ENCODE measurements at places on chromosomes 11 and 22. TPM values are rescaled to one million over a fixed set of nuclear protein-coding genes. Genes with fewer than 3 reads are reported as not detected.

- no peaks in the 10 kb centered on the region for H3K4me1 ChIP-seq
- DNase-seq: no peak
- no peak overlapping the region for H3K4me3 ChIP-seq
- H3K36me3 ChIP-seq: no peaks in the 10 kb centered on the region
Observed at GRCh38 chr11:105524286-105524685, 85.6 kb upstream of the GRIA4 start.

Gene GRM5
- total RNA-seq: not detected

Gene NLRP14
- total RNA-seq: not detected

Gene ZNF202
- 8.3 TPM for total RNA-seq

- no peak overlapping the region for H3K27ac ChIP-seq
- H3K36me3 ChIP-seq: no peaks in the 10 kb centered on the region
- H3K4me3 ChIP-seq: no peak overlapping the region
- no peaks in the 10 kb centered on the region for H3K27me3 ChIP-seq
- H3K4me1 ChIP-seq: peaks cover 14% of the 10 kb centered on the region
Observed at GRCh38 chr22:44676441-44677352, 25.3 kb upstream of the PRR5 start.

All from suprapubic skin (tissue), 4 donors.